ENCODE measurements at places on chromosomes 3 and 15. TPM values are rescaled to one million over a fixed set of nuclear protein-coding genes. Genes with fewer than 3 reads are reported as not detected.

DNA sequence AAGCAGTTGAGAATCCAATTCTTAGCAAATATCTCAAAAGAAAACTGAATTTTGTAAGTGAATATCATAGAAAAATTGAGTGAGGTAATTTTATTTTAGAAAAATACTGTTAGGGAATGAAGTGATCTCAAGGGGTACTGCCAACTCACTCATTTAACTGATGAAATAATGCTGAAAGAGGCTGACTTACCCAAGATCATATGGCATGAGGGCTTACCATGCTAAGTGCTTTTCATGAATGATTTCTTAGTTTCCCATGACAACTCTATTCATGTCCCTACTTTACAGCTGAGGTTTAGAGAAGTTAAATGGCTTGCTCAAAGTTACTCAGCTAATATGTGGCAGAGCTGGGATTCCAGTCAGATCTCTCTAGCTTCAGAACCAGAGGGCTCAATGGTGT lies 30.6 kb downstream of the CCDC14 start:
- no peaks in the 10 kb centered on the region for H3K4me1 ChIP-seq
- no peaks in the 10 kb centered on the region for H3K27me3 ChIP-seq

- DNase-seq = no peak
- H3K4me1 ChIP-seq = no peaks in the 10 kb centered on the region
- H3K4me3 ChIP-seq = no peak overlapping the region
- no peak overlapping the region for H3K27ac ChIP-seq
- no peaks in the 10 kb centered on the region for H3K36me3 ChIP-seq
- H3K27me3 ChIP-seq = no peaks in the 10 kb centered on the region
These were observed 101.3 kb downstream of the NR2F2 start for GRCh38 chr15:96431786-96432185.

DNA sequence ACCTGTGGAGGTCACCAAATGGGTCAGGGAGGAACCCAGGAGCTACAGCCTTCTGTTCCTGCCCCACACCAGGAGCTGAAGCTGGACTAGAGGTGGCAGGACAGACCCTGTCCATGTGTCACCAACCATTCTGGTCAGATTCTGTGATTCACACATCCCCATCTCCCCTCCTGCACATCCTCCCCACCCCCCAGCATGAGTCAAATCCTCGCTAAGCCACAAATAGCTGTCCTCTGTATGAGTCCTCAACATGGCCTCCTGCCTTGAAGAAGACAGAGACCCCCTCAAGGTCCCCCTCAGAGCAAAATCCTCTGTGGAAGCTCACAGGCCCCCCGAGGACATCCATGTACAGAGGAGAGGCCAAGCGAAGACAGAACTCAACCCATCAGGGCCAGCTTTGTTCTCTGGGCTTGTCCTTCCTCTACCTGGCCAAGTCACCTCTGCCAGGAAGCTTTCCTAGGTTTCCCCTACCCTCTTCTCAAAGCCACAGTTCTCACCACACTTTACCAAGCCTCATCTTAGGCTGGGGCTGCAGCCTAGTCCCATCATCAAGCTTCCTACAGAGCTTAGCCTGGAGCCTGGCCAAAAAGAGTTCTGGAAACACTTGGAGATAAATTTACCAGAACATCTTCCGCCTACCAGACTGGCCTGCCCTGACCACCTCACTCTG lies 17.1 kb downstream of the CACNA2D2 start:
- H3K27me3 ChIP-seq = peaks cover 24% of the 10 kb centered on the region
- no peaks in the 10 kb centered on the region for H3K36me3 ChIP-seq
- no peak overlapping the region for H3K27ac ChIP-seq
- no peak overlapping the region for H3K4me3 ChIP-seq
- peak; percentile 17 for DNase-seq

GRCh38 chr3:141049681-141050080 lies 1.5 kb upstream of the SPSB4 start:
- H3K27ac ChIP-seq = no peak overlapping the region
- no peak for DNase-seq
- H3K4me1 ChIP-seq = no peaks in the 10 kb centered on the region
- no peaks in the 10 kb centered on the region for H3K36me3 ChIP-seq

WNT7A gene
- total RNA-seq = not detected

A4GNT gene
- not detected for total RNA-seq
